Endothelial cell of umbilical vein (primary cell): ENCODE measurements at places on chromosomes 7 and 10. TPM values are rescaled to one million over a fixed set of nuclear protein-coding genes. Genes with fewer than 3 reads are reported as not detected.

RBM20 gene
- polyA plus RNA-seq: 0.02 and 0.04 TPM in 2 replicates

HKDC1 gene
- not detected in 2 replicates for polyA plus RNA-seq

FXYD4 gene
- not detected in 2 replicates for polyA plus RNA-seq

SLC16A9 gene
- polyA plus RNA-seq: 0.35 and 0.38 TPM in 2 replicates

BCAP29 gene
- polyA plus RNA-seq: 53.1 and 122 TPM in 2 replicates

SKIDA1 gene
- polyA plus RNA-seq: 0.11 and 0.21 TPM in 2 replicates

BEND7 gene
- polyA plus RNA-seq: 4.8 and 7.3 TPM in 2 replicates

AMZ1 gene
- polyA plus RNA-seq: not detected in 2 replicates

OR2A12 gene
- not detected in 2 replicates for polyA plus RNA-seq

ANKRD30A gene
- not detected in 2 replicates for polyA plus RNA-seq

NPC1L1 gene
- not detected in 2 replicates for polyA plus RNA-seq

DOCK1 gene
- polyA plus RNA-seq: 15.6 and 22.5 TPM in 2 replicates

PKD2L1 gene
- polyA plus RNA-seq: not detected in 2 replicates

ARHGAP22 gene
- polyA plus RNA-seq: 8.0 and 8.6 TPM in 2 replicates

GPR85 gene
- 0.41 and 0.54 TPM in 2 replicates for polyA plus RNA-seq

CYP26C1 gene
- 0.12 and 0.18 TPM in 2 replicates for polyA plus RNA-seq

HPS1 gene
- 67.5 and 81.3 TPM in 2 replicates for polyA plus RNA-seq

SPOCK2 gene
- 0.40 and 0.43 TPM in 2 replicates for polyA plus RNA-seq

FAM20C gene
- polyA plus RNA-seq: 14.2 and 17.4 TPM in 2 replicates

OR2A1 gene
- 0.02 and 0.14 TPM in 2 replicates for polyA plus RNA-seq

CTAGE4 gene
- polyA plus RNA-seq: 0.03 and 0.04 TPM in 2 replicates

DIP2C gene
- 3.0 and 3.6 TPM in 2 replicates for polyA plus RNA-seq

CDK14 gene
- 5.2 and 5.5 TPM in 2 replicates for polyA plus RNA-seq

PRLHR gene
- polyA plus RNA-seq: not detected in 2 replicates

IFIT5 gene
- polyA plus RNA-seq: 0.97 and 1.0 TPM in 2 replicates

MSS51 gene
- polyA plus RNA-seq: 1.8 and 2.3 TPM in 2 replicates

PRSS37 gene
- polyA plus RNA-seq: not detected in 2 replicates

CCDC136 gene
- polyA plus RNA-seq: 1.1 and 1.8 TPM in 2 replicates

GPC2 gene
- 9.2 and 10.7 TPM in 2 replicates for polyA plus RNA-seq

TMEM196 gene
- polyA plus RNA-seq: not detected in 2 replicates

SLC25A13 gene
- 12.4 and 13.2 TPM in 2 replicates for polyA plus RNA-seq

PRR15 gene
- 5.0 and 6.3 TPM in 2 replicates for polyA plus RNA-seq

SPAM1 gene
- polyA plus RNA-seq: not detected in 2 replicates

LCOR gene
- polyA plus RNA-seq: 3.2 and 11.6 TPM in 2 replicates

PAX4 gene
- polyA plus RNA-seq: not detected in 2 replicates

PILRA gene
- polyA plus RNA-seq: 0.61 and 0.67 TPM in 2 replicates

NEURL1 gene
- 0.06 TPM in 2 replicates for polyA plus RNA-seq

NODAL gene
- polyA plus RNA-seq: not detected in 2 replicates

SAP25 gene
- 3.2 and 5.0 TPM in 2 replicates for polyA plus RNA-seq

CYP17A1 gene
- not detected in 2 replicates for polyA plus RNA-seq

TMEM106B gene
- polyA plus RNA-seq: 9.3 and 13.7 TPM in 2 replicates

PNLIP gene
- not detected in 2 replicates for polyA plus RNA-seq

HMX2 gene
- polyA plus RNA-seq: not detected in 2 replicates

EIF4EBP2 gene
- polyA plus RNA-seq: 13.9 and 18.2 TPM in 2 replicates

PLCE1 gene
- polyA plus RNA-seq: 0.01 and 0.02 TPM in 2 replicates

POLR2J2 gene
- 1.3 and 1.7 TPM in 2 replicates for polyA plus RNA-seq

SFR1 gene
- polyA plus RNA-seq: 1.8 and 3.6 TPM in 2 replicates

TACC2 gene
- polyA plus RNA-seq: 11.1 and 14.4 TPM in 2 replicates

ADAM8 gene
- polyA plus RNA-seq: 0.49 and 0.51 TPM in 2 replicates

KAT6B gene
- polyA plus RNA-seq: 3.2 and 4.5 TPM in 2 replicates

DNAH11 gene
- 0.22 and 0.91 TPM in 2 replicates for polyA plus RNA-seq

BAIAP2L1 gene
- polyA plus RNA-seq: 0.32 and 0.35 TPM in 2 replicates

GTF2IRD1 gene
- polyA plus RNA-seq: 14.0 and 14.2 TPM in 2 replicates

SFRP5 gene
- not detected in 2 replicates for polyA plus RNA-seq

ATAD1 gene
- polyA plus RNA-seq: 4.6 and 5.2 TPM in 2 replicates

AVPI1 gene
- polyA plus RNA-seq: 3.7 and 5.9 TPM in 2 replicates

LRRD1 gene
- polyA plus RNA-seq: 0.03 TPM in 1 of 2 replicates, not detected in the other

ELN gene
- polyA plus RNA-seq: 2.6 and 3.1 TPM in 2 replicates

PTEN gene
- 6.7 and 8.0 TPM in 2 replicates for polyA plus RNA-seq
